ENCODE measurements at places on chromosomes 7 and 10.

GRCh38 chr10:33735464-33735923 lies 401.0 kb upstream of the NRP1 start:
- DNase-seq = no peak

GRCh38 chr7:52247518-52247917 lies 787.9 kb upstream of the POM121L12 start:
- no peak for DNase-seq

- no peak for DNase-seq
Measured at GRCh38 chr10:126521399-126521798, 133.1 kb upstream of the ADAM12 start.

GRCh38 chr10:69994262-69994661 lies 58.4 kb upstream of the MACROH2A2 start:
- DNase-seq = peak; percentile 22

DNA sequence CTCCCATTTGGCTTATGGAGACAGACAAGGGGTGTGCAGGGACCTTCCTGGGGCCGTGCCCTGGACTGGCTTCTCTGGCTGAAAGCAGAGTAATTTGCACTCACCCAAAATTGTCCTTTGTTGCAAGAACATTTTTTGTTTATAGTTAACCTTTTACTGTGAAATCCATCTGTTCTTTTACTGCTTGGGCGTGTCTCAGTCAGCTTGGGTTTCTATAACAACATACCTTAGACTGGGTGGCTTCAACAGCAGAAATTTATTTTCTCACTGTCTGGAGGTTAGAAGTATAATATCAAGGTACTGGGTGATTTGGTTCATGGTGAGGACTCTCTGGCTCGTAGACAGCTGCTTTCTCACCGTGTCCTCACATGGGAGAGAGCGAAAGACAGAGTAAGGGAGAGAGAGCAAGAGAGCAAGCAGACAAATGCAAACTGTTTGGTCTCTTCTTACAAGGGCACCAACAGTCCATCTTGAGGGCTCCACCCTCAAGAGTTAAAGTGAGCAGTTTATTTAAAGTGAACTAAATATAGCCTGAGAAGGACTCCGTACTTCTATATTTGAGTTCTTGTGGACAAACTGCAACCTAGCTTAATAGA lies 131.0 kb upstream of the NPY start:
- DNase-seq = no peak

DNA sequence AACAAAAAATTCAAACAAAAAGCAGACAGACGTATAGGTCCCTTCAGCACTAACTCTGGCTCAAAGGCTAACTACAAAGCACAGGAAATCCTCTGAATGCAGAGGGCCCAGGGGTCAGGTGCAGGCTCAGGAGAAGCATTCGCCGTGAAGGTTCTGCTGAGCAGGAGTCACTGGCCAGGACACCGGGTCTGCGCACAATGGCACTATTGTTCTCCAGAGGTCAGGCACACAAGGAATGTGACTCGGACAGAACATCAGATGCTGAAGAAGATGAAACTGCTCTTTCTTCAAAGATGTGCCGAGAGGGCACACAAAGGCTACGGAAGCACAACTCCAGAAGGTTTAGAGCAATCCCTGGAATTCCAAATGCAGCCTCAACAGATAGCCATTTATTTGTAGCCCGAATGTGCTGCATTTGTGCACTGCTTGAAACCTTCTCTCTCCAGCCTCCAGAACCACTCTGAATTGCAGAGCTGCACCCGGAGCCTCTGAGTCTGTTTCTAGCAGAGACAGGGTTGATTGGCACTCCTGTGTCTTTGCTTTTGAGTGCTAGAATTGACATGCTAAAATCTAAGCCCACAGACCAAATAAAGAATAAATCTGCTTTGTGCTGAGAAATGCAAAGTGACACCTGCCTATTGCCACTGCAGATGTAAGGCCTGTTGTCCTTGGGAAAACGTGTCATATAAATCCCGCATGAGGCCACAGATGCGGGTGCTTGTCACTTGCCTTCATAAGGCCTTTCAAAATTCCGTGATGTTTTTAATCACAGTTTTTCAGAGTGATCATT lies 85.4 kb upstream of the AFAP1L2 start:
- no peak for DNase-seq

- no peak for DNase-seq
Measured at GRCh38 chr10:1598393-1599153, 138.8 kb downstream of the ADARB2 start.

GRCh38 chr7:78213402-78213801 lies 414.8 kb downstream of the PHTF2 start:
- no peak for DNase-seq

DNA sequence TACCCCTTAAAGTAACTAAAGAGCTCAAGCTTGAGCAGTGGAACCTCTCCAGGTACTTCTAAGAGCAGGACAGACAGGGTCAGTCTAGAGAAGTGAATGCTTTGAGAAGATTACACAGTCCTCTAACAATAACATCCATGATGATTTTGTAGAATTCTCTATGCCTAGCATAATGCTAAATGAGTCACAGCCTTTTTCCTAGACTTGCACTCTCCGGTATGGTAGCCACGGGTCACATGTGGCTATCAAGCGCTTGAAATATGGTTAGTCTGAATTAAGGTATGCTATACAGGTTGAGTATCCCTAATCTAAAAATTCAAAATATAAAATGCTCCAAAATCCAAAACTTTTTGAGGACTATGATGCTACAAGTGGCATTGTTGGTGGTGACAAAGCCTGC lies 166.6 kb upstream of the MKLN1 start:
- DNase-seq = no peak

- no peak for DNase-seq
Measured at GRCh38 chr10:107971973-107972372, 807.5 kb upstream of the SORCS1 start.

DNA sequence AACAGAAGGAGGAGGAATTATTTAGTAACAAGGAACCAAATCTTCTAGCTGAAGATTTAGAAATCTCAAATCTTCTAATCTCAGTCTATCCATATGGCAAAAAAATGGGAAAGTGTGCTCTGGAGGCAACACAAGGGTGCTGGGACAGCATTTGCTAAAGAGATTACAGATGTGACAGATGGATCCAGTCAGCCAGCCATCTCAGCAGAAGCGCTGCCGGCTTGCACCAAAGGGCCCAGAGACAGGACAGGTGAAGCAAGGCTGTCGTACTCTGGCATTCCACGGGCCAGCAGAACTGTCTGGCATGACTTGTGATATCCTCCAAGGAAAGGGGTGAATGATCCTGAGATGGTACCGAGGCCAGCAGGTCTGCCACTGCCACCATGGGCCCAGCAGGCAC lies 45.7 kb upstream of the GJD4 start:
- DNase-seq = no peak

DNA sequence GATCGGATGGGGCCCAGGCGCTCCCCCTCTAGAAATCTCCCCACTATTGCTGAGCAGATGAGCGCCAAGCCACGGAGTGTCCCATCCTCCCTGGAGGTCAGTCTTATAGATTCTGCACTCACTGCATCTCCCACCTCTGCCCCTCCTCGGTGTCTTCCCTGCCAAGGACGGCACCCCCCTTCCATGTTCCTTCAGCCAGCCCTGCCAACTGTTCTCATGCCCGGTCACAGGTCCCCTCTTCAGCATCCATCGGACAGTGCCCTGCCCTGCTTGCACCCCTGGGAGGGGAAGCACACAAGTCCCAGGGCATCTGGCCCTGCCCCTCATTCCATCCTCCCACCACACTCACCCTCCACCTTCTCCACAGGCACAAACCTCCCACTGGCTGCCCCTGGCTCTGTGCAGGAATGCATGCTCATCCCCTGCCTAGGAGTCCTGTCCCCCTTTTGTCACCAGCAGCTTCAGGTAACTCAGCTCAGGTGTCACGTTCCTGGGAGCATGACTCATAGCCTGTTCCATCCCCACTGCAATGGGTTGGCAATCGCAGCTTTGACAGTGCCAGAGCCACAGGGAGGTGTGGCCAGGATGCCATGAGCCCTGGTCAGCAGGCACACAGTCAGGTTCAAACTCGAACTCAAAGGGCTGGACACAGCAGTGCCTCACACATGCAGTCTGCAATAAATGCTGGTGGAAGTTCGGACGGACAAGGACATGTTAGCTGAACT lies 234.7 kb upstream of the TCERG1L start:
- no peak for DNase-seq

Measured in GM12891 (cell line).